ENCODE measurements at places on chromosomes 6 and 20.

- no peak for DNase-seq
Measured at GRCh38 chr6:134026597-134026996, 25.8 kb downstream of the SLC2A12 start.

DNA sequence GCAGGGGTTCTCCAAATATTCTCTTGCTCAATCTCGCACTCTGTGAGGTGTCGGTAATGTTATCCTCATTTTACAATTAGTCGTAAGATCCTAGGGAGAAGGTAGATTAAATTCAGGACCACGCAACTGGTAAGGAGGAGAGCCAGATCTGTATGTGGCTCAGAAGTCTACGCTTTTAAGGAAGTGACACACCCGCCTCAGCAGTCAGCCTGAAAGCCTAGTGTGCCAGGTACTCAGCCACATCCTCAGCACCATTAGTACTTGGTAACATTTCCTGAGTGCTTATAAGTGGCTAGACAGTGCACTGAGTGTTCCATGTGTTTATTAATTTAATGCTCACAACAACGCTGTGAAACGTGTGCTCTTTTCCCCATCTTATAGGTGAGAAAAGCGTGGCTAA lies 63.7 kb downstream of the DHX35 start:
- DNase-seq = no peak

- DNase-seq = peak; percentile 14
Measured at GRCh38 chr6:140441256-140441655, 1066.8 kb upstream of the CITED2 start.

- no peak for DNase-seq
Measured at GRCh38 chr6:161796681-161797080, 522.8 kb upstream of the AGPAT4 start.

GRCh38 chr6:88114838-88115237 lies 51.3 kb downstream of the CNR1 start:
- no peak for DNase-seq

DNA sequence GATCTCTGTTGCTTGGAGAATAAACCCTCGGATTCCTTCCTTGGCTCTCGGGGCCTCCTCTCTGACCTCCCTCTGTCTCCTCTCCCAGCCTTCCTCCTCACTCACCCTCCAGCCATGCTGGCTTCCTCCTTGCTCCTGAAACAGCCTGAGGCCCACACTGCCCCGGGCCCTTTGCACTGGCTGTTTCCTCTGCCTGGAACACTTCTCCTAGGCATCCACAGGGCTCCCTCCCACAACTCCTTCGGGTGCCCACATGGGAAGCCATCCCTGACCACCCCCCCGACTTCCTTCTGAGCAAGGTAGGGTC lies 87.7 kb downstream of the CEBPB start:
- DNase-seq = no peak

DNA sequence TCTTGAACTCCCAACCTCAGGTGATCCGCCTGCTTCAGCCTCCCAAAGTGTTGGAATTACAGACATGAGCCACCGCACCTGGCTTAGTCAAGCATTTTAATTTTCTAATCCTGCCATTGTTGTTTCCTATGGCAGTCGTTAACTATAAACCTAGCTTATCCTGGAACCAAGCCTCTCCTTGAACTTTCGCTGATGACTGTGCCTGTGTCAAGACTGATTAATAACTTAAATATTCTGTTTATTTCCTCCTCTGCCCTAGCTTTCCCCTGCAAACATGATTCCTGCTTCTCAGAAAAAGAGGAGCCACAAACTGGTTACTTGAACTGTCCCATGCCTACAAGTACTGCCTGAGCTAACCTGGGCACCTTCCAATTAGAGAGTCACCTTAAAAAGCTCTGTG lies 1.5 kb downstream of the VNN1 start:
- no peak for DNase-seq

DNA sequence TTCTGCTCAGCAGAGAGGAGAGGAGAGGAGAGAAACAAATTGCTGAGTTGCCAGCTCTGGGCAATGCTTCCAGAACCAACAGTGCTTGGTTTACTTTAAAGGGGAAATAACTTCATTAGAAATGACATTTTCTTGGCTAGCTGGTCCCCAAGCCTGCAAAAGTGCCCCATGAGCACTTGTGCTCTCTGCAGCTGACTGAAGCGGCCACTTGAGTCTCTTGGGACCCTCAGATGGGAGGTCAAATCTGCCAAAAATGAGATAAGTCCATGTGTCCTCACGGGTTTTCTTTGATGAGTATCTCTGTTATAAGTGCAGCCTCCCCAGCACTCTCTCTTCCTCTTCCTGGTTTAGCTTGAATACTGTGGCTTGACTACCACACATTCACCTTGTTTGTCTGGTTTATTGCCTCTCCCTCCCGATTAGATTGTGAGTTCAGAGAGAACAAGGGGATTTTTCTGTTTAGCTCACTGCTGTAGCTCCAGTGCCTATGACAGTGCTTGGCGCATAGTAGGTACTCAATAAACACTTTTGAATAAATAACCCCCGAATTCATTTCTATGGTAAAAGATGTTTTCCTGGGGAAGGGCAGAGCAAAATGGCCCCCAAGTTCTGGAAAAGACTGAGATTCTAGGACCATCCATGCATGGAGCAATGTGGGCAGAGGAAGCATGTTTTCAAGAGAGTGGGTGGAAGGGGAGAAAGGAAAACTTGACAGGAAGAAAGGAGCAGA lies 7.0 kb upstream of the RIN2 start:
- no peak for DNase-seq

DNA sequence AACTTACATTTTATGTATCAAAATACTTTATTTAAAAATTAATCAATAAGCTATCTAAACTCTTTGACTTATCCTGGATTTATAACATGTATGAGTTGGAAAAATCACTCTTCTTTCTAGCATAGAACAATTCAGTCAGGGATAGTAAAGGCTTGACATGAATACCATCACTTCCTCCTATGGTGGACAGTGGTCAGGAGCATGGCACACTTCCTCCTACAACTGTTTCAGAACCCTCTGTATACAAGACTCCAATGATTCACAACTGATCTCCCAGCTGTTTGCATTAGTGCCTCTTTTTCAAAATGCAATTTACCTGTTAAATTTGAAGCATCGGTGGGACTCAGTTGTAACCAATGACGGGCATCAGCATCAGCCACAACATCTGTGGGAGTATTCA lies 129.7 kb downstream of the RALGAPA2 start:
- DNase-seq = no peak

- no peak for DNase-seq
Measured at GRCh38 chr6:14841901-14842421, 403.9 kb upstream of the JARID2 start.

GRCh38 chr6:82246802-82247504 lies 591 bp downstream of the IBTK start:
- peak; percentile 77 for DNase-seq
